NCI-H2227 treated with DMSO at 0.1 percent for 48 hours (cell line): ENCODE measurements at places on chromosomes 12 and 14.

GRCh38 chr12:68839183-68840147 is 31.5 kb downstream of the MDM2 start:
- no peak for DNase-seq

DNA sequence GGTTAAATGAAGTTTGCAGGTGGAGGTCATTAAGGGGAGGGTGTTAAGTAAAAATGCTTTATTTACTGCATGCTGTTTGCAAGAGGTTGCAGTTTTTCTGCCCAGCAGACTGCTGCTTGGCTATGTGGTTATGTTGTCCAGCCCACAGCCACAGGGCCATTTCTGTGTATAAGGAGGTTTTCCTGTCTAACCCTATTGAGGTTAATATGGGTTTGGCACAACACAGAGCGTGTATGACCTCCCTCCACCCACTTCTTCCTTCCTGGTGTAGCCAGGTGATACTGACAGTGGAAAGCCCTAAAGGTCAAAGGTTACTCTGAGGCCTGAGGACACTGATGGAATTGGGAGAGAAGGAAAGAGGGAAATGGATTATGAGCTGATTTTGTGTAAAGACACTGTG is 253.7 kb upstream of the PWP1 start:
- DNase-seq: no peak

DNA sequence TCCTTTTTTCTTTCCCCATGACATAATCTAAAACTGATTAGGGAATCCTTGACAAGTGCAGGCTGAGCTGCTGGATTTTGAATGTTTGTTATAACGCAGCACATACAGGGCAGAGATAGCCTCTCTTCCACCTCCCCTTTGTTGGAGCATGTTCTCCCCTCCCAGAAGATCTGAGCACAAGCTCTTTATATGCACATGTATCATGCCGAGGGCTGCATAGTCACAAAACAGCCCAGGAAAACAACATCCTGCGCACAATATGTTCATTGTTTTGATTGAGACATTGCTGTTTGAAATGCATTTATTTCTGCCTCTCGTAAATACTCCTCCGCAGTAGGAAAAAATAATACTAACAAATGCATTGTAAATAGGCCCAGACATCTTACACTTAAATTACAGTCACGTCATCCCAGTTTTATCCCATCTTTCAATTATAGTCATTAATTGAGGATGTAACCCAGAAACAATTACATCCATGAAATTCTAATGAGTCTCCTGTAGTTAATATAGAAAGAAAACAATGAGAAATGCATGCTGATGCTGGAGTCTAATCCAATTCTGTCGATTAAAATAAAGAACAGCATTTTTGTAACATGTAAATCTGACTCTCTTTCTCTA is 401.8 kb downstream of the BTG1 start:
- DNase-seq: no peak

DNA sequence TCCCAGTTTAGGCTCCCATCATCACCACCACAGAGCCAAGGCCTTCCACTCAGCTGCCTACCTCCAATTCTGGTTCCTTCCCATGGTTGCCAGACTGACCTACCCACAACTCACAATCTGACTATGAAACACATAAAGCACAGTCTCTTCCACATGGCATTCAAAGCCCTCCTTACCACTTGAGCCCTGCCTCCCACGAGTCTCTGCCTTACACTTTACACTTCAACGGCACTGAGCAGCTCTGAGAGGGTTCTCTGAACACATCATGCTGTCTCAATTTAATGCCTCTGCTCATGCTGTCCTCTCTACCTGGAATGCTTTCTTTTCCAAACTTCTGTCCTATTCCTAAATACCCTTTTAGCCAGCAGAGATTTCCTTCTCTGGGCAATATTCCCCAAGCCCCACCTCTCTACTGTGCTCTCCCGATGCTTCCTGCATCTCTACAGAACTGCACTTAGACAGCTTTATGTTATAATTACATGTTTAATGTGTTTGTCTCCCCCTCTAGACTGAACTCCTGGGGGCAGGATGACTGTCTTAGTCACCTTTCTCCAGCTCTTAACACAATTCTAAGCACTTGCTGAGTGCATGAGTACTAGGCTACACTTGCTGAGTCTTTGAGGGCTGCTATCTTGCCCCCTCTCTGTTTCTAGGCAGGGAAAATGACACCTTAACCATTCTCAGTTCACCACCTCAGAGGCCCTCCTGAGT is 23.5 kb downstream of the FMNL3 start:
- peak; percentile 90 for DNase-seq

DNA sequence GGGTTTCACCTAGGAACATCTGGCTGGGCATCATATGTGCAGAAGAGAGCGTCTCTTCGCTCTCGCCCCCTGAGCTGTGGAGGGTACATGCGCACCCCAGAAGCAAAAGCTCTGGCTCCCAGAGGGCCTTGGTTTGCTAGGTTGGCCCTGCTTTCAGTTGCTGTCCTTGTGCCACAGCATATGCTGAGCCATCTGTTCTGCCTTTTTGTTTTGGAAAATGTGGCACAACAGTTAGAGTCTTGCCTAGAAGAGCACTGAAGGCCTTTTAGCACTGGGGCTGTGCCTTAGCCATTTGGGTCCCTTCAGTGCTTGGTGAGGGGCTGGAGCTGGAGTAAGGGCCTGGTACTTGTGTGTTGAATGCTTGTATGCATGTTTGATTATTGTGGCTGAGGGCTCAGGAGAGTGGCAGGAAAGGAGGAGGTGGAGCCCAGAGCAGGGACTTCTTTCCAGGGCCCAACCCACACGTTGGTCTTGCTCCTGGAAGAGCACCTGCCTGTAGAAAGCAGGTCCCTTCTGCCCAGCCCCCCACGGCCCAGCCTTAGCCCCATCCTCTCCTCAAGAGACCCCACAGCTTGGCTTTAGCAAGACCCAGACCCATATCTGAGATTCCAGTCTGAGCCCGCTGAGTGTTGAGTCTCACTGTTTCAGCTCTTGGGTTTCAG is 113.7 kb downstream of the SLC25A47 start:
- DNase-seq: no peak

- no peak for DNase-seq
Observed at GRCh38 chr14:75440733-75441477, 13.1 kb downstream of the JDP2 start.

DNA sequence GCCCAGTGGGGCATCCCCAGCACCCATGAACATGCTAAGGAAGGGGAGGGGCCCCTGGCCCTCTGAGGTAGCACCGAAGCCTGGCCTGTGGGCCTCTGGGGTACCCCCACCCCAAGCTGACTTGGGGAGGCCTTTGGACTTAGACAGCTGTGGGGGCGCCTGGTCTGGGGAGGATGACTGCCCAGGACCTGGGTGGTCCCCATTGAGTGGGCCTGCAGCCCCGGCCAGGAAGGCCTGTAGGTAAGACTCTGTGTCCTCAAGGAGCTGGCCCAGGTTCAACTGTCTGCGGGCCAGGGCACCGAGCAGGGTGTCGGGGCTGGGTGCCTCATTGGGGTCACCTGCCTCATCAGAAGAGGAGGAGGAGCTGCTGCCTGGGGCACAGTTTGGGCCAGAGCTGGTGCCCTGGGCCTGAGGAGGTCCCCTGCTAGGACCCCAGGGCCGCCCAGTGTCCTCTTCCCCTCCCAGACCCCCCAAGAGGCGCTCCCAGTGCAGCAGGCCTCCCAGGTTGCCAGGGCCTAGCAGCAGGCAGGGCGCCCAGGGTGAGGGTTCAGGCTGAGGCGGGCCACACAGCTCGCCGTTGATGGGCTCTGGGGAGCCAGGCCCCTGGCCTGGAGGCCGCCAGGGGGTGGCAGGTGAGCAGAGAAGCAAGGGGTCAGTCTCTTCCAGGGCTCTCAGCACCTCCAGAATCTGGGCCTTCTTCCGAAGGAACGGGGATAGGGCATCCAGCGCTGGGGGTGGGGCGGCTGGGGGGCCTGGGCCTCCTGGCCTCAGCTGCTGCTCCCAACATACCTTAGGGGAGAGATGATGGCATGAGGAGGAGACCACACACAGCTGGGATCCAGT is 31.4 kb downstream of the NCKAP5L start:
- no peak for DNase-seq

GRCh38 chr14:50762931-50763300 is 68.0 kb downstream of the NIN start:
- DNase-seq: no peak

- DNase-seq: peak; percentile 17
Observed at GRCh38 chr12:43758247-43758727, 303 bp downstream of the PUS7L start.

DNA sequence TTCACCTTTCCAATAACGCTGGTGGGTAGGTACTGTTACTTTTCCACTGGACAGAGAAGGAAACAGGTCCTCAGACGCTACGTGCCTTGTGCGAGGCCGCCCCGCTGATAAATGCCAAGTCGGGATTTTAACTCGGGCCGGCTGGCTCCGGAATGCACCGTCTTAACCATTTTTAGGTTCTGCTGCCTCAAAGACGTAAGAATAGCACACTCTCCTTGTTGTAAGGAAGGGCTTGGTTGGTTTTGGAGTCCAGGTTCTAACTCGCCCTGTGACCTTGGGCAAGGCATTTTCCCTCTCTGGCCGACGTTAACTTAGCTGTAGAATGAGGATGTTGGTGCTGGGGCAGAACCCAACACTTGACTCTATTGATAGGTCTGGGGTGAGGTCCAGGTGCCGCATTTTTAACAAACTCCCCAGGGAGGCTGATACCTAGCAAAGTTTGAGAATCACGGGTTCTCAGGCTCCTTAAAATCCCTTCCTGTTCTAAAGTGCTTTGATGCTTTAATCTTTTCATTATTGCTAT is 814 bp downstream of the ANKRD13A start:
- no peak for DNase-seq

DNA sequence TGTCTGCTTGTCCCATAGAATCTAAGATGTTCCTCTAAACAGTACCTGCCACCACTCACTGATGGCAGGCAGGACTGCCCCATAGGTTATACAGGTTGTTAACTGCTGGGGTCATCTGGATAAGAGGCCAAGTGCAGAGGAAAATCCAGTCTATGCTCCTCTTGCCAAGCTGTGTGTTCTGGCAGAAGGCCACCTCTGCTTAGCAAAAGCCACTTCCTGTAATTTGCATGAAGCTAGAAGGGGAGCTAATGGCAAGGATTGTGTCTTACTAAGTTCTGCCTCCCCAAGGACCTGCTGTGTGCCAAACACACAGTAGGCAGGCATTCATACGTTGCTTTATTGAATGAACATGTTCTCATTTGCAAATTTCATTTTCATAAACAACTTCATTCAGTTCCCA is 445.4 kb downstream of the BCL11B start:
- no peak for DNase-seq

- no peak for DNase-seq
Observed at GRCh38 chr12:67091204-67091603, 178.0 kb upstream of the CAND1 start.

GRCh38 chr12:47750229-47750798 is 8.4 kb downstream of the RAPGEF3 start:
- DNase-seq: no peak

DNA sequence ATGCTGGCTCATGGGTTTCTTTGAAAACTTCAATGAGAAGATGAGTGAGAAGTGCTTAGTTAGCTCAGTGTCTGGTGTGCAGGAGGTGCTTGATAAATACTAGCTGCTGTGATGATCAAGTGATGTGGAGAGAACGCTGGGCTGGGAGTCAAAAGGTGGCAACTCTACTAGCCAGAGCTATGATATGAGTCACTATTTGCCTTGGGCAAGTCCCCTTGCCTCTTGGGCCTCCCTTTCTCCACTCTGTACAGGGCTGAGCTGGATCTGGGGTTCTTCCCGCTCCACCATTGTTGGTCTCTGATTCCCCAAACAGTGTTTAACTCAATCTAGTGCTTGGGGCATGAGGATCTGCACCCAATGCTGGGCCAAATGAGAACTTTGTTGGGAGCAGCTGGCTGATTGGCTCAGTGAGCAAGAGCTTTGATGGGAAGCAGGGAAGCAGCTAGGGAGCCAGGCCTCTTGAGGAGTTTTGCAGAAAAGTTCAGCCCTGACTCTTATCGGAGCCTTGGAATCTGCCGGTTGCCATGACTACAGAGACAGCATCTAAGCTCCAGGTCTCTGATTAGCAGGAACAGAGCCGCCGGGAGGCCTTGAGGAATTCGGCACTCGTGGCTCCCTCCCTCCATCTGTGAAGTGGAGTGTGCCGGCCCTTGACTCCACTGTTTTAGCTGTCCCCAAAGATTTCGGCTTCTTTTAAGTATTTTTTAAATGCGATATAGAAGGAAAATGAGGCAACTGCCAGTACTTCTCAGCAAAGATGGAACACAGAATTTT is 82.1 kb upstream of the HSPB8 start:
- DNase-seq: no peak

- no peak for DNase-seq
Observed at GRCh38 chr14:73810478-73811163, 41.0 kb upstream of the PTGR2 start.

DNA sequence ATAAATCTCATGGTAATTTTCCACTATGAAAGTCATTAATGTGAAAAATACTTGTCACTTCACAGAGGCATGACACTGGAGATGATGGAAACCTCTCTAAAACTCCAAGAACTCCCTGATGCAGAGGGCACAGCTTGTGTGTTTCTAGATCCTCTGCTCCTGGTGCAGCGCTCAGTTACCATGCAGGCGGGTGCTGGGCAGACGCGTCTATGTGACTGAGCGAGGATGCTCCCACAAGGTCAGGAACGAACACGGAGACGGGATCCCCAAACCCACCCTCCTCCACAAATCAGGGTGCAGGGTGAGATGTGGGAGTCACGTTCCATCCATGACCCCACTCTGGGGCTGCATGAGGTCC is 81.5 kb downstream of the CCDC88C start:
- DNase-seq: no peak

DNA sequence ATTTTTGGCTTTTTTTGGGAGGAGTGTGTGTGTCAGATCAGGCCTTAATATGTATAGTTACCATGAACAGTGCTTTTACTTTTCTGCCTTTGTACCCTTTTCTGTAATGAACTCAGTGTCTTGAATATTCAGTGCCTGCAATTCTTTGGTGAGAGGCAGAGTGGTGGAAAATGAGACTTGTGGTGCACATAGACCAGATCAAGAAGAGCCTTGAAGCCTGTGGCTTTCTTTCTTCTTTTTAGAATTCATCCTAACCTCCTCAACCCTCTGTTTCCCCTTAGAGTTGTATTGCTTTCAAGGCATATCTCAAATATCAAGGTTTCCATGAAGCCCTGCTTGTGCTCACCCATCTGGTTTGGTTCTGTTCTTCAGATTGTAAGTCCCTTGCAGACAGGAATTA is 2.6 kb downstream of the YLPM1 start:
- DNase-seq: no peak

- peak; percentile 21 for DNase-seq
Observed at GRCh38 chr14:59631237-59631636, 54.6 kb upstream of the CCDC175 start.
